ENCODE measurements at places on chromosomes 16 and 17.

DNA sequence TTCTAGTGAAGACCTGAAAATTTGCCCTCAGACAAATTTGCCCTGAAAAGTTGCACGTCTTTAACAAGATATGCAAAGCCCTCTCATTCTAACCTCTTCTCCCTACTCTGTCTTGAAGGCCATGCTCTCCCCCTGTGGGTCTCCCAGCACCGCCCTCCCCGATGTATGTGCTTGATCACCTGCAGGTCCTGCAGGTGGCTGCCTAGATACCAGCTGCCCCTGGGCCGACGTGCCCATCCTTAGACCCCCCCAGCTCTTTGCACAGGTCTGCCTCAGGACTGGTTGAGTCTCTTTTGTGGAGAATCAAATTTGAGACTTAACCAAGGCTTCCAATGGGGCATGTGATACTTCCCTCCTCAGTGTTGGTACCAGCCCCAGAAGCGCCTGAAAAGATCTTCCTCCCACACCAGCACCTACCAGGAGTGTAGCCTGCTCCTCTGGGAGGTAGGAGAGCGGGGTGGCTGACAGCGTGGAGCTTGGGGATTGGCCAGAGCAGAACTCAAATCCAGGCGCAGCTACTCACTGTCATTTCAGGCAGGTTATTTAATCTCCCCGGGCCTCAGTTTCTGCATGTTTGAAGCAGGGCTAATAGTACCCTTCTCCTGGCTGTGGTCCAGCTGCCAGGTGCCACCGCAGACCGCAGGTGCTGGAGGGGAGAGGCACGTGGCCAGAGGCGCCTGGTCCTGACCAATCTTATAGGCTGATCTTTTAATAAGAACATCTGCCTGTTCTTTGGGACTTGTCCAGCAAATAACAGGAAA, 4.5 kb upstream of the MRPL38 start:
- no peak for DNase-seq

- DNase-seq, result no peak
Observed at GRCh38 chr17:83057397-83057761, 22.0 kb upstream of the METRNL start.

GRCh38 chr16:67425061-67425460, 5.9 kb upstream of the HSD11B2 start:
- no peak for DNase-seq

DNA sequence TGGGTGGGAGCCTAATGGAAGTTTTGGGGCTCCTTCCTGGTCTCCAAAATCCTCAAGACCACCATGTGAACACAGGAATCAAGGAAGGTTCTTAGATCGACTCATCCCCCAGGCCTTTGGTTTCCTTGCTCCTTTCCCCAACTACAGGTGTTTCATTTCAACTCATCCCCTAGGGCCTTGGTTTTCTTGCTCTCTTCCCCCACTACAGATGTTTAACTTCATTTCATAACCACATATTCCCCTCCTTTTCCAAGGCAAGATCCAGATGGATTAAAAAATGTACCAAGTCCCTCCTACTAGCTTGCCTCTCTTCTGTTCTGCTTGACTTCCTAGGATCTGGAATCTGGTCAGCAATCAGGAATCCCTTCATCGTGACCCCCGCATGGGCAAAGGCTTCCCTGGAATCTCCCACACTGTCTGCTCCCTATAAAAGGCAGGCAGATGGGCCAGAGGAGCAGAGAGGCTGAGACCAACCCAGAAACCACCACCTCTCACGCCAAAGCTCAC, at the start of gene CCL11:
CCL11 (plus strand) TSS at position 457 of the 507 bp plus-strand sequence. CDS start 67 bp downstream, outside the sequence.
- no peak for DNase-seq

GRCh38 chr16:10123141-10123540, 59.1 kb downstream of the GRIN2A start:
- no peak for DNase-seq

DNA sequence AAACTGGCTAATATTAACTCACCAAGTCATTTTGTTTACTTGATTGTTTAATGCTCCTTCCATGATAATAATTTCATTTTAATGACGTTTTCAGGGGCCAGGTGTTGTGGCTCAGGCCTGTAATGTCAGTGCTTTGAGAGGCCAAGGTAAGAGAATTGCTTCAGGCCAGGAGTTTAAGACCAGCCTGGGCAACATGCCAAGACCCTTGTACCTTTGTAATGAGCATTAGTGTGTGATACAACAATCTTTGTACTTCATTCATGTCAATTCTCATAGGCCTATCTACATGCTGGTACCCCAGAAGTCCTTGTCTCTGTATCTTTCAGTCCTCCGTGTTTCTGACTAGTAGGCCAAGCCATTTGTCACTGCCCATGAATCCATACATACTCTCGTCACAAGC, 296.9 kb downstream of the ZFHX3 start:
- DNase-seq, result no peak

- DNase-seq, result peak; percentile 83
Observed at GRCh38 chr17:77479372-77480198, 338.8 kb downstream of the SEC14L1 start.

All from femur (tissue), 1 donor.